NCI-H1048 (cell line): ENCODE measurements at places on chromosomes 2 and 18.
A peak's percentile ranks its signal among the peaks of the same experiment; 100 is the strongest.

DNA sequence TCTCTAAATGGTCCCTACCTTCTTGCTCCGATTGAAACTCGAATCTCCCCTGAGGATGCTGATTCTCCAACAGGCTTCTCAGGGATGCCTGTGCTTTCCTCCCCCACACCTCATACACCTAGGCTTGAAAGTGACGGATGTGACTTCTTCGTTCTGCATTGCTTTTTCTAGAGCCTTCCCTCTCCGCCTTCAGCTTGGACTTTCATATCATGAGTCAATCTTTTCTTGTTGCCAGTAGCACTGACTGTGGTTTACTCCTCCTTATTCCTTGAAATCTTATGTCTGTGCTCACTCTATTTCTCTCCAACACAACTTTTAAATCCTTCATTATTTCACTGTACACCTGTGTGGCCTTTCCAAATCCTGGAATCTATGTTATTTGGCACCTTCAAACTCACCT, 451.4 kb downstream of the TMX3 start:
- DNase-seq: no peak

DNA sequence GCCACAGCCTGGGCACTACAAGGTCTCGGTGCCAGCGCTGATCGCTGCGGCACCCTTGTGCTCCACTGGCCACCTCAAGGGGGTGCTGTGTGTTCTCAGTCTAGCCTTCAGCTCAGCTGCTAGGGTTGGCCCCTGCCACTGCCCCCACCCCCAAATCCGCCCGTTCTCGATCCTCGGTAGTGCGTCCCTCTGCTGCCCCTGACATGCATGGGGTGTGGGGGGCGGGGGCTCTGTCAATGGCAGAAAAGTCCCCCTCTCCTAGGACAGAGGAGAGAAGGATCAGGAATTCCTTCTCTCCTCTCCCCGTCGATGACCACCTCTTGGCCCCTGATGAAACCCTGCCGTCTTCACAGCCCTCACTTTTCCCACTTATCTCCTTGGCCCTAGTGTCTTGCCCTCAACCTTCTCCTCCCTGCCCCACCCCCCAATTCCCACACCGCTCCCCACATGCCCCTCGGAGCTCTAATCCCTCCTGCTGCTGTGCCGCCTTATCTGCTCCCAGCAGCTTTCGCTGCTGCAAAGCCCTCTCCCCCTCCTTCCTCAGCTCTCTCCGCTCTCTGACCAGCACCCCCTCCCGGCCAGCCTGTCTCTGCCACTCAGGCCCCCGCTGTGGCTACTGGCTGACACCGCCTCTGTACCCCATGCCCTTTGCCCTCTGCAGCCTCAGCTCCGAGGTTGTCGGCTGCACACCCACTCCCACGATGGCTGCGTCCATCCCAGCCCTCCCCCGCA, 4.3 kb upstream of the ASIC4 start:
- DNase-seq: peak; percentile 18

DNA sequence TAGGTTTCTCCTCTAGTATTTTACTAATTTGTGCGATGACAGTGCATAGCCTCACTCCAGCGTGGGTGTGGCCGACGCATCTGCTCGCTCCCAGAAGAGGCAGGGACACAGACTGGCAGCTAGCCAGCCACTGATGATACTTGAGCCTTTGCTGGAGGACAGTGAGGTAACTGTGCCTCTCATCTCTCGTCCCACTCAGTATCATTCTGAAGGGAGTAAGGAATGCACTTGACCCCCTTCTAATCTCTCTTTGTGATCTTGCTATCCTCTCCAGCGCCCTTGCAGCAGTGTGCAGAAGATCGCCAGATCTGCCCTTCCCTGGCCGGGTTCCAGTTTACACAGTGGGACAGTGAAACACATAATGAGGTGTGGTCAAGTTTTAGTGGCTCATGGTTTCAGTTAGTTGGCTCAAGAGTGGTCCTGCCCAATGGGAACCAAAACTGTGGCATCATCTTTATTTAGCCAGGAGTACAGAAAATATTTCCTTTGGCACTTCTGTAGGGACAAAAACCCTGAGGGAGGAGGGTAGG, 17.5 kb downstream of the NCAPH start:
- no peak for DNase-seq

GRCh38 chr2:195659114-195659513, 2.1 kb downstream of the SLC39A10 start:
- DNase-seq: no peak

DNA sequence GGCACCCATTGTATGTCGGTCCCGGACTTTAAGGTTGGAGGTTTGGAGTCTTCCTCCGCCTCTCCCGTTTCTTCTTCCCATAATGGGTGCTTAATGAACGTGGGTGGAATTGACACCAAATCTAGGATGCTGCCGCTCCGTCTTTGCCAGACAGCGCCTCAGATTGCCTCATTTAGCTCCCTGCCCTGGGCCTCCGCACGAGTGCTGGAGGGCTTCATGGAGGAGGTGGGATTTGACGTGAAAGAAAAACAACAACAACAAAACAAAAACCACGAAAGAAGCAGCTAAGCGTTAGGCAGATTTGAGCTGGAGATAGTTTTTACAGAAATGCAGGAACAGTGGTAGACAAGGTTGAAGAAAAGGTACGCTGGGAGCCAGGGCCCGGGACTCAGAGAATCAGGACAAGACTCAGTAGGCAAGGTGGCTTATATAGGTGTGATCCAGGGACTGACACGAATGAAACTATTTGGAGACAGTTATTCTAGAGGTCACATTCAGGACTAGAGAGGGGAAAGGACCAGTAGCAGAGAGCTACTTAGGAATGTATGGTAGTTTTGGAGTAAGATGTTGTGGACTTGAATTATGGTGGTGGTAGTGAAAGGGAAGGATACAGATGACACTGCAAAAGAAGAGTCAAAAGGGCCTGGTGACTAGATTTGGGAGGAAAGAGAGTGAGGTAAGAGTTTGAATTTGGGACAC, 605 bp downstream of the ZNF2 start:
- DNase-seq: no peak

DNA sequence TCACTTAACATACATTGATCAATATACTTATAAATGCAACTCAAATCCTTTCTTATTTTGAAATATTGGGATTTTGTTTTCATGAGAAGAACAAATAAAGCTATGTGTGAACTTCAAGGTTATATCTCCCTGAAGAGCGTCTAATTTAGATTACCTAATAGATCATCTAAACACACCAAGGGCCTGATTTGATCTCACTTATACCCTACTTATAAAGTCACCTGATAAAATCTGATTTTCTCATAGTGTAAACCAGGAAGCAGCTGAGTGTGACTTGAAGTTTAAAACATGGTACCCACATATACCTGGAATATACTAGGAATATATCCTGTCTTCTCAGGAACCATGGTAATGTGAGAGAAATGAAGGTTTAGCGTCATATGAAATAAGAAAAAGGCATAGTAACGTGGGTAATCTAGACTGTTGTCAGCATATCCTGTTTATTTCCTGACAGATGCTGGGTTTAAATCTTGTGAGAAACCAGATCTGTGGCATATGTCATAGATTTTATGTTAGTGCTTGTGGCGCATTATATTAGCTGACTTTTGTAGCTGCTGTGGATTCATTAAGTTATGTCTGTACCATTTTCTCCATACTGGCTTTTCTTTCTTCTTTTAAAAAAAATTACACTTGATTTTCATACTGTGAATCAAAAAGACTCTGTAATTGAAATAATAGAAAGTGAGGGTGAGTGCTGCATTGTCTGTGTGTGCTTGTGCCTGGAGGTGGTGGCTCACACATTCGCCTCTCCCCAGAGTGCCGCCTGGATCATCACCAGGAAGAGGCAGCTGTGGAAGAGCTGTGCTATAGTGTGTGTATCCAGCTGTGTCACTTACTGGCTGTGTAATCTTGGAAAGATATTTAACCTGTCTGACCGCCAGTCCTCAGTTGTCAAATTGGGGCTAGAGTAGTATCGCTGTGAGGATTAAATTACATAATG, 164.0 kb downstream of the MYO3B start:
- no peak for DNase-seq

- DNase-seq: no peak
Observed at GRCh38 chr18:45657357-45658335, 42.4 kb downstream of the SLC14A2 start.

DNA sequence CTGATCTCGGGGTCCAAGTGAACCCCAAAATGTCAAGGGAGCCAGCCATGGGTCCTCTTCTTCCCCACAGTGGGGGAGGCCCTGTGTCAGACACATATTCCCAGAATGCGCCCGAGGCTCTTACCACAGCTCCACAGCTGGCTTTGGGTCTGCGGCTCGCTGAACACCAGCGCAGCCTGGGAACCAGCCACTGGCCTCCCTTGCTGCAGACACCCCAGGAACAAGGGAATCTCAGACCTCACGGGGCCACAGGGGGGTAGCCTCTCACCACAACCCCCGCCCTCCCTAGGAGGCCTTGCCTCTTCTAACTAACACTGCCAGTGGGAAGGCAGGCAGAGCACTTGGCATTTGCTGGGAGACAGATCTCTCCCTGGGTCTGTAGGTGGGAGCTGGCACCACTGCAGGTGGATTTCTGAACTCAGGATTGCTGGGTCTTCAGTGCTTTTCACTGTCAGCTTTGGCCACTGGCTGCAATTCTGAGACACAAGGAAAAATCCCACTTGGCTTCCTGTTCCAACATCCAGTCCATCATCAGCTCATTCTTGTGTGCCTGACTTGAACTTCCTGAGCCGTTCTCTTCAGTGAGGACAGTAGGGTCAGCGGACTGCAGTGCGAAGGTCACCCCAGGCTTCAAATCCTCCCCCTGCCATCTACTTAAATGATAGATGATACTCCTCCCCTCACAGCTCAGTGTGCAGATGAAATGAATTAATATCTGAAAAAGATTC, 128.7 kb downstream of the CAPN13 start:
- DNase-seq: no peak

DNA sequence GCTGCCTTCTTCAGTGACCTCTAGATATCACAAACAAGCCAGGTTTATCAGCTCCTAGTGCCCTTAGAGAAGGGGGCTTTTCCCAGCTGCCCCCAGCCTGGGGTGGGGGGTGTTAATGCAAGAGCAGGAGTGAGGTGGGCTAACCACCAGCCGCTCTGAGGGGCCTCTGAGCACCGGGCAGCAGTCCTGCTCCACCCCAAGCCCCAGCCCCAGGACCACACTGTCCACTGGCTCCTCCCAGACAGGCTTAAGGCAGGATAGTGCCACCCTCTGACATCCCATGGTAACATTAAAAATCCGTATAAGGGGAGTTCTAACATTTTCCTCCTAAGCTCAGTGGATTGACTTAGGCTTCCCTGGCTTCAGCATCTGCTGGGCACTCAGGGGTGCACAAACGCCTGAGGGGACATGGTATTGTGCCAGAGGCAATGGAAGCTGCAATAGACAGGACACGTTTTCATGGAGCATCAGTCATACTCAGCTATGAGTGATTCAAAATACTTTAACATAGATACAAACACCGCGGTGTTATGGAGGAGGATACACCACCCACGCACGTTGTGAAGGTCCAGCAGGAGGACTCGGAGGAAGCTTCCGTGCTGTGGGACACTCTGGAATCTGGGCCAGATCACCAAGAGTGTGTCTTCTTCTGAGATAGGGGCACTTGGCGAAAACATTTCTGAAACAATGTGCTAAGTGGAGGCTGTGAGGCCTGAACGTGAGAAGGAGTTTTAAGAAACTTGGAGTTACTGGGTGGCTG, 112.7 kb upstream of the EPC2 start:
- no peak for DNase-seq

DNA sequence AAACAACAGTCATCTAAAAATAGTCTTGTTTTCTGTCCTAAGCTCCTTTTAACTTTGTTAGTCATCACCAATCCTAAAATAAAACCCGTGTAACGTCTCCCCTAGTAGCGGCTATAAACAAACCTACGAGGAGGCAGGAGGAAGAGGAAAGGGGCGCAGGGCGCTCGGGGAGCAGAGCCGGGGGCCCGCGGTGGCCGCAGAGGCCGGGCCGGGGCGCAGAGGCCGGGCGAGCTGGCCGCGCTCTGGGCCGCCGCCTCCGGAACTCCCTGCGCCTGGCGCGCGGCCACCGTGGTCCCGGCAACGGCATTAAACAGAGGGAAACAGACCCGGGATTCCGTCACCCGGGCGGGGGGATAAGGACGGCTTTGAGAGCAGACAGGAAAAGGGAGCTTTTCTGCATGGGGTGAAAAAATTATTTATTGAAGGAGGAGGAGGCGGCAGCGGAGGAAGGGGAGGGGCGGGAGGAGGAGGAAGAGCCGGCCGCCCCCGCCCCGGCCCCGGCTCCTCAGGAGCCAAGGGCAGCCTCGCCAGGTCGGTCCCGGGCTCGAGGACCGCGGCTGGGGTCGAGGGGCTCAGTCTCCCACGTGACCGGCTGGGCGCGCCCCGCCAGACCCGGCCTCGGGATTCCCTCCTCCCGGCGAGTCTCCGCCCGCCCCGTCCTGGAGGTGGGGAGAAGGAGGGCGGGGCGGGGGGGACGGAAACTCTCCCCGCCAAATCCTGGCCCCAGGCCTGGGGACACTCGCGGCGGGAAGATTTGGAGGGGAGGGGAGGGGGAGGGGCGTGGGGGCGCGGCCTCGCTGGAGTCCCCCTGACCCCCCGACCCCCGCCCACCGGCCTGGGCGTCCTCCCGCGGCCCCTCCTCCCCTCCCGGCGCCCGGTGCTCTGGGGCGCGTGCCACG, 1.8 kb upstream of the NFATC1 start:
- peak; percentile 79 for DNase-seq

DNA sequence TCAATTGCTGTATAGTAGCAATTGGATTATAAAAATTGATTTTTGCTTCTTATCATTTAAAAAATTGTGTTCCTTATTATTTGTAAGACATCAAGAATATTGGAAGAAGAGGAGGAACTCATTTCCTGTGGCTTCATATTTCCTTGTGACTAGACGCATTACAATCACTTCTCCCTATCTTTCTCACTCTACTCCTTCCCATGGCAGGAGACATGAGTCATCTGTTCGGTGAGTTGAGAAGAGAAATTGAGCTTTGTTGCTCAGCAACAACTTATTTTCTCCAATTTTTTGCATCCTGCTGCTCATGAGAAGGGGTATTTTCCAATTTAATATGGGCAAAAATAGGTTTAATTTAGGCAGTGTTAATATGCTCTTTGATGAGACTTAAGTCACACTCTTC, 1783.9 kb downstream of the SUCLG1 start:
- no peak for DNase-seq

DNA sequence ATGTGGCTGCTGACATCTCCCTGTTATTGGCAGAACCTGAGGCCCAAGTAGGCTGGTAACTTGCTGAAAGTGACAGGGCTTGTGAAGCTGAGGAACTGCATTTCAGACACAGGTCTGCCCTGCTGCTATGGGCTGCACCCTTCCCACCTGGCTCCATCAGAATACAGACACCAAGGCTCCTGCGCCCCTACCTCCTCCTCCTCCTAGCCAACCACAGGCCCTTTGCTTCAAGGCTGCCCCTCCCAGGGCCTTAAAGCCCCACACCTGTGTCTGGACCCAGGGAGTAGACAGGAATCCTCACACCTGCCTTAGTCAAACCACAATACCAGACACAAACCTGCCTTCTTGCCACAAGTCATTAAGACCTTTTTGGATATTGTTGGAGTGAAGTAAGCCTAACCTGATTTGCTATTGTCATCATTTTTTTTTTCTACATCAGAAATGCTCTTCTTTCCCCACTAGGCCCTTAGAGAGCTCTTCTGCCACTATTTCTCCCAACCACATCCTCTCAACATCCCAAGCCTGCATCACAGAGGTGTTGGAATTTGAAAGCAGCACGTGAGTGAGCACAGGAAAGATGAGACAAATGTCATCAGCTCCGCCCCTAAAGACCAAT, 489.7 kb downstream of the EIPR1 start:
- no peak for DNase-seq
